ENCODE measurements at places on chromosomes 3 and 15.

DNA sequence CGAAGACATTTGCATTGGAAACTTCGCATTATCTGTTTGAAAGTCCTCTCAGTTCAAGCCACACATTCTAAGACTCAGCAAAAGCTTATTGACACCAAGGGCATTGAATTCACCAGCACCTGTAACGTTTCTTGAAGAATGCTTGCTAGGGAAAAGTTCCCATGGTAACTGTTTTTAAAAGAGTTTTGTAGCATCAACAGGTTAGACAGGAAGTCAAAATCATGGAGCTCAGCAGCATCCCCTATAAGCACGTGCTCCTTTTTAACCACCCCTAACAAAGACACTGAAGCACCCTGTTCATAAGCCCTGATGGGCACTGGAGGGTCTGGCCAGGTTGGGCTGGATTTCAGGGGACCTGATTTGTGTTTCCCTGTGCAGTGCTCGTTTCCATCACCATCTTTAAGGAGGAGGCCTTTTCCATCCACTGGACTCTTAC lies 229.7 kb upstream of the BHLHE40 start:
- no peak for DNase-seq

- DNase-seq, result no peak
Measured at GRCh38 chr3:159872374-159873109, 116.1 kb upstream of the IL12A start.

DNA sequence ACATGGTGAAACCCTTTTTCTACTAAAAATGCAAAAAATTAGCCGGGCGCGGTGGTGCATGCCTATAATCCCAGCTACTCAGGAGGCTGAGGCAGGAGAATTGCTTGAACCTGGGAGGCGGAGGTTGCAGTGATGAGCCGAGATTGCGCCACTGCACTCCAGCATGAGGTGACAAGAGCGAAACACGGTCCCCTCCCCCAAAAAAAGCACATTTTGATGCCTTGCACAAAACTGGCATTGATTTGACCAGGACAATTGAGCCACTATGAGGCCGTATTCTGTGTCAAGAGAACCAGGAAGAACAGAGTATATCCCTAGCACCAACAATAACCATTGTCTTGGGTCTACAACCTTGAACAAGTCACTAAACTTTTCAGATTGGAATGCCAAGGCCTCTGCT lies 50.6 kb downstream of the SH3BP5 start:
- no peak for DNase-seq

DNA sequence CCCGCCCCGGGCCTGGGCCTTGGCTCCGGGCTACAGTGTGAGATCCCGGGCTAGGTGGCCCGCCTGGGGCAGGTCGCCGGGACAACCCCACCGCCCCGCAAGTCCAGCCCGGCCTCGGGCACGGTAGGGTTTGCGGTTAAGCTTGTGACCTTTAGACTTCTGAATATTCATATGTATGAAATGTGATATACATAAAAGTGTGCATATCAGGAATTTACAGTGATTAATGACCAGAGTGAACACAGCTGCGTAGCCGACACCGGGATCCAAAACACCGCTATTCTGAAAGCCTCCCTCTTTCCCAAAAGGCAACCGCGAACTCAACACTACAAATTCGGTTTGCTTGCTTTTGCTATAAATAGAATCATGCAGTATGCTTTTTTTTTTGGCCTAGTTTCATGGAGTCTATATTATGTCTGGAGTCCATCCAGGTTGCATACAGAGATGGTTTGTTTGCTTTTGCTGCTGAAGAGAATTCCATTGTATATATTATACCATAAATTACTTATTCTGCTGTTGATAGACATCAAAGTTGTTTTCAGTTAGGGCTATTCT lies 636 bp upstream of the SNRPA1 start:
- no peak for DNase-seq

DNA sequence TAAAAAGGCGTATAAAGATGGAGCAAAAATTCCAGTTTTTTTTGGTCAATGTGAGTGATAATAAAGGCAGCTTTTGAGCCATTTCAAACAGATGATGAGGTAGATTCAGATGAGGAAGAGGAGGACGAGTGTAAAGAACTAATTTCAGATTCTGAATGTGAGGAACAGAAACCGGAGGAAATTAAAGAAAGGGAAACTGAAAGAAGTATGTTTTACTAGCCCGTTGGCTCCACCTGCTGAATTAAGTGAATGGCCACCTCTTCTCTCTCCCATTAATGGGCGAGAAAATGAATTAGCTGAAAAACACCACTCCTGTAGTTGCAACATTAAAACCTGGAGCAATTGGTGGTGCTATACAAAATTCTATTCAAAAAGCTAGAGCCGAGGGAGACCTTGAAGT lies 55.4 kb downstream of the CYP19A1 start:
- no peak for DNase-seq

DNA sequence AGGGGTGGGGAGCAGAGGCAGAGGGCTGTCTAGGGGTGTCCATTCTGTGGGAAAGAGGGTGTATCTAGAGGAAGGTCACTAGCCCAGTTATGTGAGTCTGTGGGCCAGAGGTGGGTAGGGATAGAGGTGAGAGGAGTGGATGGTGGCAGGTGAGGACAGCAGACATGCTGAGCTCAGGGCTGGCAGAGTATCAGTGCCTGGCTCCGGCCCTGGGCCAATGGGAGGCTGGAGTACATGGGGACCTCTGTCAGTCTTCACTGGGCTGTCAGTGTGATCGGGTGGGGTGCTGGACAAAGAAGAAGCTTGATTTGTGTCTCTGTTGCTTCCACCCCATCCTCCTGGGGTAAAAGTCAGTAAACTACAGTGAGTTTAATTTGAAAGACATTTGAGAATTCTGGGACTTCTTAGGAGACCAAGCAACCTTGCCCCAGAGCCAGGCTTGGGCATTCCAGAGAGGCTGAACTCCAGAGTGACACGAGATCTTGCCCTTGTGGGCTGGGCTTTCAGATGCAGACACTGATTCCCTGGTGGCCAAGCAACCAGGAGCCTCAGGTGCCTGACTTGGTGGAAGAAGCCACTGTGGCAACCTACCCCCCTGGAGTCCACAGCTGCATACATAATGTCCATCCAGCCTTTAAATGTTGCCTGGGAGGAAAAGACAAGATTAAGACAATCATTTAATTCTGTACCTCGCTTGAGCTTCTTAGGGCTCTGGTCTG lies 60.7 kb downstream of the EXOG start:
- no peak for DNase-seq

DNA sequence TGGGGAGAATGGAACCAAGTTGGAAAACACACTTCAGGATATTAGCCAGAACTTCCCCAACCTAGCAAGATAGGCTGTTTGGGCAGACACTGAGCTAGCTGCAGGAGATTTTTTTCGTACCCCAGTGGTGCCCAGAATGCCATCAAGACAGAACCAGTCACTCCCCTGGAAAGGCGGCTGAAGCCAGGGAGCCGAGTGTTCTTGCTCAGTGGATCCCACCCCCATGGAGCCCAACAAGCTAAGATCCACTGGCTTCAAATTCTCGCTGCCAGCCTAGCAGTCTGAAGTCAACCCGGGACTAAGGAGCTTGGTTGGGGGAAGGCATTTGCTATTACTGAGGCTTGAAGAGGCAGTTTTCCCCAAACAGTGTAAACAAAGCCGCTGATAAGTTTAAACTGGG lies 152.4 kb downstream of the MBNL1 start:
- no peak for DNase-seq

- DNase-seq, result no peak
Measured at GRCh38 chr3:14129296-14129695, 4.4 kb downstream of the TMEM43 start.
